Activated gamma-delta T cell treated with anti-CD3 and anti-CD28 coated beads, Interleukin-2, amount 50 U/mL, for 16 hours (primary cell): ENCODE measurements at places on chromosomes 16 and 17.

DNA sequence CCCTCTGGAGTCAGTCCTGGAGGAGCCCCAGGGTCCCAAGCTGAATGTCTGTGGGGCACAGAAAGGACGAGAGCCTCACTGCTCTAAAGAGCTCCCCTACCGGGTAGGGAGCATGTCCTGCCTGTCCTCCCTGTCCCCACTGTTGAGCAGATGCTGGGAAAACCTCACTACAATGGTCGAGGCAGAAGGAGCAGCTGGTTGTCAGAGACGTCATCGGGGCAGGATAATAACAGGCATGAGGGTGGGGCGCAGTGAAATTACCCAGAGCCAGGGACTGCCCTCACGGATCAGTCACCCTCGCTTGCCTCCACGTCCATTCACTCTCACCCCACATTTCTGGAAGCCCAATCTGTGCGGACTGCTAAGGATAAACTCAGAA is 538 bp downstream of the TM4SF5 start:
- DNase-seq: no peak

DNA sequence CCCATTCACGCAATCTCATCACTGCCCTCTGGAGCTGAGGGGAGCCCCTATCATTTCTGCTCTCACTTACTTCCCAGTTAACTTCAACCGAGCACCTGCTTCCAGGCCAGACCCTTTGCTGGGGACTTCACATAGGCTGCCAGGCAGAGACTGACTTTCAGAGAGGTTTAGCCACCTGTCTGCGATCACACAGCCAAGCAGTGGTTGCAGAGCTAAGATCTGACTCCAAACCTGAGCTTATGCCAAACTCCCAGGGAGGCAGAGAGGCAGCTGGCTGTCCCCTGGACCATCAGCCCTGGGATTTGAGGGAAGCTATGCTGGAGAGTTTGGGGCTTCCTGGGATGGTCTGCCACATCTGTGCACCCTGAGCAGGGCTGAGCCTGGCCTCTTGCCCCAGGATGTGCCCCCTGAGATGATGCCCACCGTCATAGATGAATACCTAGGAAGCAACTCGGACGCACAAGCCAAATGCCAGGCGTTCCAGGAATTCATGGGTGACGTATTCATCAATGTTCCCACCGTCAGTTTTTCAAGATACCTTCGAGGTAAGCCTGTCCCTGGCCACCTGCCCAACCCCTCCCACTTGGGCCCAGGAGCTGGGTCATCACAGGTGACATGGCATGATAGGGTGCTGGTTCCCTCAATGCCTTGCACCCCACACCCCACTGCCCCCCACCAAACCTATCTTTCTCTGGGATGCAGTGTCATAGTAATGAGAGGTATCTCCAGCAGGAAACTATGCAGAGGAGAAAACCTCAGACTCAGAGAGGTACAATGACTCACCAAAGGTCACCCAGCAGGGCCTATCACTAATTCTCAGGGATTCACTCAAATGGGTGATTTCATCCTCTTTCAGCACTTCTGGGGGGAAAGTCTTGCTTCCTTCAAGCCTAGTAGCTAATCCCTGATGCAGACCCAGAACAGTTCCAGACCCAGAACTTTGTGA is 10.0 kb downstream of the CES3 start:
- DNase-seq: no peak

GRCh38 chr17:68969101-68969500 is 13.9 kb upstream of the ABCA8 start:
- no peak for DNase-seq

GRCh38 chr17:28033972-28034714 is 8.3 kb upstream of the NLK start:
- no peak for DNase-seq

DNA sequence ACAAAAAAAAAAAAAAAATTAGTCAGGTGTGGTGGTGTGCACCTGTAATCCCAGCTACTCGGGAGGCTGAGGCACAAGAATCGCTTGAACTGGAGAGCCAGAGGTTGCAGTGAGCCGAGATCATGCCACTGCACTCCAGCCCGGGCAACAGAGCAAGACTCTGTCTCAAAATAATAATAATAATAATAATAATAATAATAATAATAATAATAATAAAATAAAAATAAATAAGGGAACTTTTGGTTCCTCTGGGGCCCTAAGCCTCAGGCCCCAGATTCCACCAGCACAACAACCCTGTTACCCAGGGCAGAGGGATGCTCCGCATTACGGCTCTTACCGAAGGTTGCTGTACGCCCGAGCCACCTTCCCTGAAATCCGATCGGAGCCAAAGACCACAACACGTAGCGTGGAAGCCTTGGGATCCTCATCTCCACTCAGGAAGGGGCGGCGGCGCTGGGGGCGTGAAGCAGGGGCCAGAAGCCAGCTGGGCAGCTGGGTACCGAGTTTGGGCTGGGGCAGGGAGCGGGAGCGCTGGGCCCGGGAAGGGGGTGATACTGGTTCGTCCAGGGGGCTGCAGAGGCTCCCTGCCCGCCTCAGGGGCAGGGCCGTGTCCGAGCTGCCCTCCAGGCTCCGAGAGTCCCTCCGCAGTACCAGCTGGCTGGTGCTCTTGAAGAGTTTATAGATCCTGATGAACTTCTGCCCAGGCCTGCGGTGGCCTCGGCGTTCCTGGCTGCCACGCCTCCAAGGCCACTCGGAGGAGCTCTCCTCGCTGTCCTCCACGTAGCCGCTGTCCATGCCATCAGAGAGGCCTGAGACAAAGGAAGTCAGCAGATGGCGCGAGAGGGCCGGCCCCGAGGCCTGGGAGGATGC is 20.6 kb upstream of the PIK3R6 start:
- no peak for DNase-seq

DNA sequence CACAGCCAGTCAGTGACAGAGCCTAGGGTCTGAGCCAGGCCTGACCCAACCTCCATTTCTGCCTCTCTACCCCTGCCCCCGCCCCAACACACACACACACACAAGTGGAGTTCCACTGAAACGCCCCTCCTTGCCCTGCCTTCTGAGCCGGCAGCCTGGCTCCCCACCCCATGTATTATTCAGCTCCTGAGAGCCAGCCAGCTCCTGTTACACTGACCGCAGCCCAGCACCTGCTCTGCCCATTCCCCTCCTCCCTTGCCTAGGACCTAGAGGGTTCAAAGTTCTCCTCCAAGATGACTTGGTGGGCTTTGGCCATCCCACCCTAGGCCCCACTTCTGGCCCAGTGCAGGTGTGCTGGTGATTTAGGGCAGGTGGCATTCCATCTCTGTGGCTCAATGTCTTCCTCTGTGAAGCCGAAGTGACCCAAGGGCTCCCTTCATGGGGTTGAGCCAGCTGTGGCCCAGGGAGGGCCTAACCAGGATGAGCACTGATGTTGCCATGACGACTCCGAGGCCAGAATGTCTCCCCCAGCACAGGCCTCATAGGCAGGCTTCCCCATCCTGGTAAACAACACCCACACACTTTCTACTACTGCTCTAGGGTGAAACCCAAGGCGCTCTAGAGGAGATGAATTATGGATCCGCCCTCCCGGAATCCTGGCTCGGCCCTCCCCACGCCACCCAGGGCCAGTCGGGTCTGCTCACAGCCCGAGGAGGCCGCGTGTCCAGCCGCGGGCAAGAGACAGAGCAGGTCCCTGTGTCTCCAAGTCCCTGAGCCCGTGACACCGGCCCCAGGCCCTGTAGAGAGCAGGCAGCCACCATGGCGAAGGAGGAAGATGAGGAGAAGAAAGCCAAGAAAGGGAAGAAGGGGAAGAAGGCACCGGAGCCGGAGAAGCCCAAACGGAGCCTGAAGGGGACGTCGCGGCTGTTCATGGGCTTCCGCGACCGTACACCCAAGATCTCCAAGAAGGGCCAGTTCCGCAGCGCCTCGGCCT is 9.7 kb downstream of the MYO15A start:
- no peak for DNase-seq
